ENCODE measurements at places on chromosomes 7 and 10.

DNA sequence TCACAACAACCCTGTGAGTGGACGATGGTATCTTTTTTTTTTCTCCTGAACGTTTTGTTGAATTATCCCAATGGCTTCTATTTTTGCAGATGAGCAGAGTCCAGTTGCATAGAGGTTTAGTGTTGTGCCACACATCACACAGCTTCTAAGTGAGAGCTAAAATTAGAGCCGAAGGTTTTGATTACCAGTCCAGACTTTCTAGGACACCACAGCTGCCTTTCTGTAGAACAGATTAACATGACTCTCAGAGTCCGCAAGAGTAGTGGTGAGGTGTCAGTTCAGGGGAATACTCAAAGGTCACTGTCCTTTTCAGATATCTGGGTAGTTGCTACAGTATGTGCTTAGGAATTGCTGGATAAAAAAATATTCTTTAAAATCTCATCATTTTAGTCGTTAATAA is 13.8 kb downstream of the SGPL1 start:
- no peak for DNase-seq

DNA sequence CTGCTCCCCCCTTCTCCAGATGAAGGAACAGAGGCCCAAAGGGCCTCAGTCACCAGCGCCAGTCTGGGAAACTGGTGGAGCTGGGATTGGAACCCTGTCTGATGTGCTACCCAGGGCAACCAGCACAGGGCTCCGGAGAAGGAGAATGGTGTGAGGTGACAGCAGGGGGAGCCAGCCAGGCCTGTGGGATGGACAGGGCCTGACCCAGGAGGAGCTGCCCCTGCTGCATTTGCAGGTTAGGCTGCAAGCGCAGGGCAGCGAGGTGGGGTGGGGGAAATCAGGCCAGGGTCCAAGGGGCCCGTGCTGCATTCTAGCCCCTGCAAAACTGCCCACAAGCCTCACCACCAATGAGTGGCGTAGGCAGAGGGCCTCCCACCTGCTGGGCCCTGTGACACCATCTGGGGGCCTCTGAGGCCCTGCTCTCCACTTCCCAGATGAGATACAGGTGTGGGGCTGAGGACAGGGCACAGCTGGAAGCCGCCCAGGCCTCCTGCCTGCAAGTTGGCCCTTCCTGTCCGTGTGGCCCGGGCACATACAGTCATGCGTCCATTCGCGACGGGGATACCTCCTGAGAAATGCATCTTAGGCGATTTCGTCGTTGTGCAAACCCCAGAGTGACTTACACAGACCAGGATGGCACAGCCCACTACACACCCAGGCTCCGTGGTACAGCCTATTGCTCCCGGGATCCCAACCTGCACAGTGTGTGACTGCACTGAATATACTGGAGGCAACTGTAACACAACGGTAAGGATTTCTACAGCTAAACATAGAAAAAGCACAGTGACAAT is 45.3 kb downstream of the RASGEF1A start:
- DNase-seq = no peak

- no peak for DNase-seq
Observed at GRCh38 chr10:29966269-29966668, 93.1 kb downstream of the JCAD start.

DNA sequence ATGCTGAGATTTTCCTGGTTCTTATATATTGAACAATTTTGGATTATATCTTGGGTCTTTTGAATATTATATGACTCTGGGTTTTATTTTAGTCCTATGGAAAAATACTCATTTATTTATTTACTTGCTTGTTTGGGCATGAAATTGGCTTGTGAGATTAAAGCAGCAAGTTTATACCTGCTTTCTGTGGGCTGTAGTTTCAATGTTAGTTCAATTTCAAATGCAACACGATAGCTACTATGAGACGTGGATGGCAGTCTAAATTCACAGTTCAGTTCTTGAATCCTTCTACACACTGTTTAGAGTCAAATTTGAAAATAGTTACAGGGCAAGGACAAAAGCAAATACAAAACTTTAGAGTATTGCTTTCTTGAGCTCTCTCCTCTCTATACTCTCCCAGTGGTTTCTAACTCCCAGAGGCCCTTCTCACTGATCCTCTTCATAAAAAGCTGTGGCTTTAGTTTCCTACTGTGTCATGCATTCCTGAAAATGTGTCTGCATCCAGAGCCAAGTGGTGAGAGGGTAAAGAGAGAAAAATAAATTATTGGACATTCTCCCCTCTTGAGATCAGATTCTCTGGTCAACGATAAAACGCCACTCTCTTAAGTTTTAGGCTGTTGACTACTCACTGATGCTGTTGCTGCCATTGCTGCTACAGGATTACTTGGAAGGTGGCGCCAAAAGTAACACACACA is 34.4 kb downstream of the POLR1F start:
- DNase-seq = no peak

- DNase-seq = no peak
Observed at GRCh38 chr7:133491201-133491691, 238.4 kb downstream of the EXOC4 start.

DNA sequence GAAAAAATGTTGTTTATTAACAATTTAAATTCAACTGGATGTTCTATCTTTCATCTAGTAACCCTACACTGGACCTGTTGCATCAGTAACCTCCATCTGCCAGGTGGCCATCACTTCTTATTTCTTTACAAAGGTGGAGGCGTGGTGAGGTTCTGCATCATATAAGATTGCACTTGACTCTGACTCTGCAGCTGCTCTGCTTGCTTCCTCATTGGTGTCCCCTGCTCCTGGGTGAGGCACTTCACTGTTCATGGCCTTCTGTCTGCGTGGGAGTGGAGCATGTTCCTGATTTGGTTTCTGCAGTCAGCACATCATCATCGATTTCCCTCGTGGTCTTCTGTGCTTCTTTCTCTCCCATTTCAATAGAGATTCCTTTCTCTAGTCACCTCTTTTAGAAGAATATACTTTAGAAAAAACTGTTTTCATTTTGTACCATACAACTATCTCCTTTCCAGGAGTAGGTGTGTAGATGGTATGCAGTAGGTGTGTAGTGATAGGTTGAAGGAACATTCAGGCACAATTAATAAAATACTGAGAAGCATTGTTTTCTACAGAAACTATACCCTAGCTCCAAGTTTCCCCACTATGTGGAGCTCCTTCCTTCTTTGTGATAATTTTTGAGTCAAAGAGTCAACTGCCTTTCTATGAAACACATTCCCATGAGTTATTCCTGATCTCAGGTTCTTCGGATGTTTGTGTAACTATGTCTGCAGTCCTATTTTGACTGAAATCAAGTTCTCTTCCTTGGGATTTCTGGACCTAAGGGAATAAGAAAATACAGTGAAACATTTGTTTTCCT is 231.7 kb upstream of the CNTNAP2 start:
- DNase-seq = no peak

GRCh38 chr7:155294511-155294778 is 3.2 kb upstream of the INSIG1 start:
- no peak for DNase-seq

DNA sequence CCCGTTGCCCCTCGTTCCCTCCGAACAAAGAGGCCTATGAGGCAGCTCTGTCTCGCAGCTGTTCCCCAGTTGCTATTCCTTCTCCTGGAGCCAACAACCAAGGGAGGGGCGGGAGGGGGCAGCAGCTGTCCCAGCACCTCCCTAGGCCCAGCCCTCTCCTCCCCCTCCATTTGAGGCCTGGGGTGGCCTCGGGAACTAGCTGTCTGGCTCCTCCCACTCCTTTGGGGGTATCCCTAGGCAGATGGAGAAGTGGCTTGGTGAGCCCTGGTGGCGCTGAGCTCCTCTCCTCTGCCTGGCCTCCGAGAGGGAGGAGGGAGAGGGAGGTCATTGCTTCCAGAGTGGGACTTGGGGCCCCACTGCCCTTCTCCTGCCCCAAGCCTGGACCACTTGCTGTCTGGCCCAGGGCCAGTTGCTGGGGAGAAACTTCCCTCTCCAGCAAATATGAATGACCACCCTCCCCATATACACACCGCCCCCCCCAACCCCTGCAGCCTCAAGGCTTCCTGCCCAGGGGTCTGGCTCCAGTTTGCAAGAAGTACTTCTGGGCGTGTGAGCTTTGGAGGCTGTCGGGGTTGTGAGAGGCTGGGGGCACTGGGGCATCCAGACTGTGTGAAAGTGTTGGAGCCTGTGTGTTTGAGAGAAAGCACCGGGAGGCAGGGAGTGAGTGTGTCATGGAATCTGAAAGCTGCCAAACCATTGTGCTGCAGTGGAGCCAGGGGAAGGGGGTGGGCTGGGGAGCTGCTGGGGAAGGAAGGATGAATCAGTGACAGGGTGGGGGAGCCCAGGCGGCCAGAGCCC is 3.1 kb downstream of the FLNC start:
- peak; percentile 61 for DNase-seq

DNA sequence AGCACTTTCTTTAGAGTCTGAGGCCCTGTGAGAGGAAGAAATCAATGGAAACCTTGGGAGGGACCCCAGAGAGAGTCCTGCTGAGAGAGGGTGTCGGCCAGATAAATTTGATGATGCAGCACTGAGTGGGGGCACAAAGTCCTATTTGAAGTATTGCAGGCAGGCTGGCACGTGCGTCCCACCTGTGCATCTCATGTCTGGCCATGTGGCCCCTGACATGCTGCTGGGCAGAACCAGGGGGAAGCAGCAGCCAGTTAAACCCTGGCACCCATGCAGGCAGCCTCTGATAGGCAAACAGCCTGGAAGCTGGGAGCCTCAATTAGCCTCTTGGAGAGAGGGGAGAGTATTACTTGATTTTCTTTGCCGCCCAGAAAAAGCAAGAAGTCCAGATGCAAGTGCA is 180.9 kb downstream of the PLXNA4 start:
- DNase-seq = no peak

DNA sequence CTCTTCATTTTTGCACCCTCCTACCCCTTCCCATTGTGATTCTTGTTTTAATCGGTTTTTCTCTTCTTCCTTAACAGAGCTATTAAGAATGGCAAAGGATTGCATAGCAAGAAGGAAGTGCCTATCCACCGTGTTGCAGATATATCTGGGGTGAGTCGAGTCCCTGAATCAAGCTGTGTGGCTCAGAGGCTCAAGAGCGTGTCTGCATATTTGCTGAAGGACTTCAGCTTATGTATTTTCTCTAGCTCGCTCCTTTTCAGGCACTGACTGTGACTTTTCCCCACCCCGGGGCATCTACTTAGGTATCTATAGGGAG is 126.6 kb downstream of the LRRC4 start:
- no peak for DNase-seq

DNA sequence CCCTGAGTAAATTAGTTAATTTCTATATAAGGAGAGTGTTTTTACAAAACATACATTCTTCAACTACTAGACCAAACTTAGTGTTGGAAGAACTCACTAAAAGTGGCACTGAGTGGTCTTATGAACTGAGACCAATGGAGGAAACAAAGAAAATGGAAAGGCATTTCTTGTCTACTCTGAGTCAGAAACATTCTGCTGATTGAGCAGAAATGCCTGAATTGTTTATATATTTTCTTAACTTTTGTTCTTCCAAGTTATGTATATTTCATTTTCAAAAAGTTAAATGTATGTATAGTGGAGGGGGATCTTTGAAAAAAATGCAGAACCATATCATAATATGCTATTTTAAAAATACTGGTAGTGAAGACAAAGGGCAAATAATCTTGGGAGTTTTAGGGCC is 320.7 kb downstream of the HGF start:
- DNase-seq = no peak

- DNase-seq = no peak
Observed at GRCh38 chr7:137670222-137671064, 176.3 kb downstream of the DGKI start.

DNA sequence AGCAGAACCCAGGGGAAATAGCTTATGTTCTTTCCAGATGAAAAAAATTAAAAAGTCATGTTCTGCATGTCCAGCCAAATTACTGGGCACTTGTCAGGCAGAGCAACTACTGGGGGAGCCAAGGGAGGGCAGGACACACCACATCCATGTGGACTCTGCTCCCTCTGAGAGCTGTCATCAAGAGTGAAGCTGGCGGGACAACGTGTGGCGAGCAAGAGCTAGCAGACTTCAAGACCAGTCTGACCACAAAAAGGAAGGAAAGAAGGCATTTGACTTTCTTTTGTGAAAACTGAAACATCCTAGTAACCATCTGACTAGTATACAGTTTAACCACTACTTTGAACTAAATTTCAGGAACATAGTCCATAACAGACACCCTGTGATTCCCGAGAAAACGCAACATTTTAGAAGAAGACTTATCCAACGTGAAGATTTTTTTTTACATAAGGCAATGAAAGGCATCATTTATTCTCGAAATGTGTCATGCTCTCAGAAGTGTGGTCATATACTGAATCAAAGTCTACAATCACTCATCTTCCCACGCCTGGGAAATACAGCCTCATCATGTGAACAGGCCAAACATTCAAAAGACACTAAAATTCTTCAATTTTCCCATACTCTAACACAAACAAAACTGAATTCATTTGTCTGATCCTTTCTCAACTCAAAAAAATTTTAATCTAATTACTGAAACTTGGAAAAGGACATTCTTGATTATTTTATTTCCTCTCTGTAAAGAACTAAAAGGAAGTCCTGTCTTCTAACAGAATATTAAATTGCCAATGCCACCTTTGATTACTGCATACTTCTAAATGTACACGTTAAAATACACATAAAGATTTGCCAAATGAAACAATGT is 15.5 kb downstream of the CYTH3 start:
- no peak for DNase-seq

DNA sequence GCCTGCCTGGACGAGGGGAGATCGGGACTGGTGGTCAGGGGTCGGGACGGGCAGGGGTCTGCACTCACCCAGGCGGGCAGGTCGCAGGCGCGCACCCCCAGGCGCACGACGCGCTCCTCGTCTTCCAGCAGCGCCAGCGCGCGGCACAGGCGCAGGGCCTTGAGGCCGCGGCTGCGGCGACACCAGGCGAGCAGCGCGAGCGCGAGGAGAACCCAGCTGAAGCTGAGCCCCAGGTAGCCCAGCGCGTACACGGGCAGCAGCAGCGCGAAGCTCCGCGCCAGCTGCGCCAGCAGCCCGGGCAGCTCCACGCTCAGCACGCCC is 328 bp downstream of the ESYT2 start:
- DNase-seq = no peak

DNA sequence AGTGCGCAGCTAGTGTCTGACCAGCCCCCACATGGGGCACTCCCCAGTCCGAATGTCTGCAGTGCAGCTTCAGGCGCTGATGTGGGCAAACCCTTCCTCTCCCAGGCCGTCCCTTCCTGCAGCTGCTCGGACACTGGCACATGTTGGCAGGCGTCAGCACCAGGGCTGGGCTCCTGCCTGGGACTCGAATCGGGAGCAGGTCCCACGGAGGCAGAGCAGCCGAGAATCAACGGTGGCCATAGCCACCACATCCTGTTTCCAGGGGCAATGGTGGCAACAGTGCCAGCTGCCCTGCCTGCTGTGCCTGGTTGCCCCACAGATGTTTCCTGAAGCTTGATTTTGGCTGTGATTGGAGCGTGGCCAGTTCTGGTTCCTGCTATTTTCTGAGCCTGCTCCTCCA is 65.8 kb downstream of the MGMT start:
- no peak for DNase-seq

- no peak for DNase-seq
Observed at GRCh38 chr10:36624551-36625100, 500.8 kb upstream of the ANKRD30A start.

GRCh38 chr10:79946271-79947082 is 2.4 kb downstream of the SFTPD start:
- DNase-seq = no peak

- no peak for DNase-seq
Observed at GRCh38 chr7:142568435-142569097, 180.7 kb upstream of the PRSS1 start.

Data from hypothalamus (tissue), 51 donors.